ENCODE measurements at places on chromosomes 3 and 15.

- no peak for ATAC-seq
Measured at GRCh38 chr3:80297720-80298119, 529.9 kb upstream of the ROBO1 start.

GRCh38 chr3:17009826-17010225 lies 125.1 kb downstream of the PLCL2 start:
- ATAC-seq: no peak

GRCh38 chr3:62015111-62015510 lies 358.2 kb downstream of the FEZF2 start:
- no peak for ATAC-seq

- ATAC-seq: no peak
Measured at GRCh38 chr3:151351219-151351618, 21.9 kb upstream of the P2RY13 start.

- ATAC-seq: no peak
Measured at GRCh38 chr15:31579282-31579681, 252.6 kb downstream of the KLF13 start.

- ATAC-seq: no peak
Measured at GRCh38 chr3:186109897-186110803, 1.3 kb upstream of the ETV5 start.

GRCh38 chr15:41416742-41417417 lies at the start of gene RTF1:
RTF1 (plus strand) TSS chr15:41417095; CDS start chr15:41417116, 21 bp downstream.
- ATAC-seq: peak; percentile 97

GRCh38 chr3:188776447-188776846 lies 395.3 kb upstream of the TPRG1 start:
- ATAC-seq: no peak

GRCh38 chr3:172355836-172356235 lies 92.4 kb downstream of the GHSR start:
- ATAC-seq: peak; percentile 71

- peak; percentile 68 for ATAC-seq
Measured at GRCh38 chr3:123432832-123433523, 15.9 kb downstream of the ADCY5 start.

- no peak for ATAC-seq
Measured at GRCh38 chr3:132870541-132870940, 148.3 kb upstream of the NPHP3 start.

GRCh38 chr15:99683000-99683670 lies 50.1 kb downstream of the LYSMD4 start:
- ATAC-seq: no peak

- ATAC-seq: no peak
Measured at GRCh38 chr3:15223685-15224572, 17.9 kb downstream of the CAPN7 start.

DNA sequence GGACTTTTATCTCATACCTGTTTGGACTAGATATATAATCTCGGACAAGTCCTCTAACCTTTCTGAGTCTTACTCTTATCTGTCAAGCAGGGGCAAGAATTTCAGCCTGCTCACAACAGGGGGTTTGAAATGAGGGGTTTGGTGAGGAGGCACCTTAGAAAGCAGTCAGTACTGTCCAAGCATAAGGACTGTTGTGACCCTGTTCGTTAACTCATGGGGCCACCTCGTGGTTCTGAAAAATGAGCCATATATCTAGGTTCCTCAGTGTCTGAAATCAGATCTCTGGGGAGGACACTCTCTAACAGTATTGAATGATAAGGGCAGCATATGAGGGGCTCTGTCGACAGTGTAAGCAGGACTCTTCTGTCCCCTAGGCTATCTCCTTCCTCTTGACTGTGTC lies 7.2 kb upstream of the TIMP4 start:
- ATAC-seq: no peak

GRCh38 chr3:23830869-23831484 lies 25.2 kb downstream of the UBE2E1 start:
- no peak for ATAC-seq

GRCh38 chr3:43477600-43477999 lies 144.2 kb downstream of the ANO10 start:
- ATAC-seq: peak; percentile 47
